ENCODE measurements at places on chromosomes 4 and X.

- DNase-seq = no peak
Observed at GRCh38 chrX:103376979-103377324, 614 bp downstream of the BEX3 start.

- no peak for DNase-seq
Observed at GRCh38 chr4:121041307-121042090, 30.8 kb downstream of the NDNF start.

- no peak for DNase-seq
Observed at GRCh38 chr4:177271915-177272766, 37.5 kb upstream of the NEIL3 start.

GRCh38 chrX:54063361-54063760 is 19.1 kb upstream of the PHF8 start:
- DNase-seq = no peak

DNA sequence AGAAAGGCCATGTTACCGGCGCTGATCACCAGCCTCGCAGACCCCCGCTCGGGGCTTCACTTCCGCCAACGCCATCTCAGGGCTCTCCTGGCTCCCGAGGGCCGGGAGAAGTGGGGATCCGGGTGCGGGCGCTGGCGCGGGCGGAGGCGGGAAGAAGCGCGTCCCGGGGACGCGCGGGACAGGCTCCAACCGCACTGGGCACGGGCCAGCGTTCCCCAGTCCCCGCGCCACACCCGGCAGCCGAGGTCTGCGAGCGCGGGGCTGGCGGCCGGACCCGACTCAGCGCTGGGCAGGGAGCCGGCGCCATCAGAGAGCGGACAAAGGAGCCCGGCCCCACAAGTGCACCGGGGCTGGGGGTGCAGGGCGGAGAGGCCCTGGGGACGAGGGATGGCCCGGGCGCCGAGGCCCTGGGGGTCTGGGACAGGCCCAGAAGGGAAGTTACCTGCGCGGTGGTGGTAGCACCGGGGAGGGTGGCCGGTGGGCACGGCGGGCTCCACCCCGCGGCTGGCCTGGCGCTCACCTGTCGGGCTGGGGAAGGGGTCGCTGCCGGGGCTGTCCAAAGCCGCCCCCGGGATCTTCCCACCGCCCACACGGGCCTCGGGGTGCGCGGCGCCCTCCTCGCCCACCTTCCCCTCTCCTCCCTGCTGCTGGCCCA is 449 bp downstream of the CTPS2 start:
- DNase-seq = no peak

DNA sequence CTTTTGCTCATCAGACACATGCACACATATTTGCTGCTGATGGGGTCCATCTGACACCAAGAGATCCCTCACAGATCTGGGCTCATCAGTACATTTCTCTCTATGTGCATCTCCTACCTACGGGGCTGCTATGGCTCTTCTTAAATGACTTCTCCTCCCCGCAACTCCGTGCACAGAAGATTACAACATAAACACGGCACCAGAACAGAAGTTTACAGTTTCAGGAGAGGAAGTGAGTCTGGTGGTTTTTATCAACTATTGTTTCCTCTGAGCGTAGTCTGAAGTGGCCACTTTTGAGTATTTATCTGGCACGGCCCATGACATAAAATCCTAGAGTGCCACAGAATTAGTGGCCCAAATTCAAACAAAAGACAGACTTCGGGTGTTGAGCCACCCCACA is 263.8 kb downstream of the PRDM5 start:
- DNase-seq = no peak

GRCh38 chr4:73936969-73937368 is 44.9 kb downstream of the PF4 start:
- DNase-seq = no peak

DNA sequence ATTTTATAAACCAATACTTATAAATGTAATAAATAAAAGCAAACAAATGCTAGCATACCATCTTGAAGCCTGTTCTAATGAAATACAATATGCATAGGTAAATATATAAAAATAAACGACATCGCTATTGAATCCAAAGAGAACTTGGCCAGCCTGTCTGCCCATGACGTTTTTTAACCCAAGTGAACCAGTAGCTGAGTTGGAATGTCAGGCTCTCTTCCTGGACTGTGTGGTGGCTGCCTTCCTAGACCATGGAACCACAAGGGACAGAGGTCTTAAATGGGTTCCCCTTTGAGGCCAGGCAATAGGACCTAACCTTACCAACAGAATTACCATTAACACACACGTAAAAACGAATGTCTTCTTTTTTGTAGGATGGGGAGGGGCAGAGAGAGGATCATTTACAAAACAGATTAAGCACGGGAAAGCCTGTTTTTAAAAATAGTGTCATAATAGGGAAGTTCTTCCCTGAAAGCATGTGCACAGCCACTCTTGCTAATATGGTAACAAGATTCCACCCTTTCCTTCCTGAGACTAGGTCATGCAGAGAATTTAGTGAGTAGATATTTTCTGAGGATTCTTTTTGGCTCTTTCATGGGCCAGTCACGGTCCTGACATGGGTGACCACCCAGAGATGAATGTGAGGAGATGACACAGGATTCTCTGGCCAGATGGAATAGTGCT is 69.4 kb upstream of the ACSL1 start:
- DNase-seq = no peak

GRCh38 chr4:156972379-156973015 is 898 bp upstream of the PDGFC start:
- no peak for DNase-seq

GRCh38 chr4:107391630-107392028 is 328.4 kb downstream of the PAPSS1 start:
- DNase-seq = no peak

DNA sequence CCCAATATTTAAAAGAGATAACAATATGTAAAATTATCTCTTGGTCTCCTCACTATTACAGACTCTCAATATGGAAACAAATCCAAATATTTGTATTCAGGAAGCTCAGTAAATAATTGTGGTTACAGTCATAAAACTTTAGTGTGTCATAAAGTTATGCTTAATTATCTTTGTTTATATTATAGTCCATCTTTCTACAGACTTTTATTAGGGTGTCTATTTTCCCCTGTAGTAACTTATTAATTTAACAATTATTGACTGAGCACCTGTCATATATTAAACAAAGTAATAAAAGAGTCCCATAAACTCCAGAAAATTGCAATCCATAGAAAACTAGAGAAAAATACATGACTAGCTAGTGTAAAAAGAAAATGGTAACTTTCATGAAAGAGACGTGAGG is 61.6 kb upstream of the GPM6A start:
- no peak for DNase-seq

DNA sequence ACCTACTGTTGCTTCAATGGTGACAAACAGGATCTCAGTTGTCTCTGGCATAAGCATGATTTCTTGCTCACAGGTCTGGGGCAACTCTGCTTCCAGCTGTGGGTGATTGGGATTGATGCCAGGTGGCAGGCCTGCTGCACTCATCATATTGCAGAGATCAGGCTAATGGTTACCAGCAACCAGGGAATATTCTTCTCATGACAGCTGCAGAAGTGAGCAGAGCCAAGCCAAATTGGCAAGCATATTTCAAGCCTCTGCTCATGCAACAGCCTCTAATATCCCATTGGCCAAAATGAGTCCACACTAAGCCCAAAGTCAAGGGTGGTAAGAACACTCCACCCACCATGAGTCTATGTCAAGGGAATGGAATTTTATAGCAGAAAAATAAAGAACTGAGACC is 26.7 kb upstream of the TBC1D19 start:
- DNase-seq = no peak

DNA sequence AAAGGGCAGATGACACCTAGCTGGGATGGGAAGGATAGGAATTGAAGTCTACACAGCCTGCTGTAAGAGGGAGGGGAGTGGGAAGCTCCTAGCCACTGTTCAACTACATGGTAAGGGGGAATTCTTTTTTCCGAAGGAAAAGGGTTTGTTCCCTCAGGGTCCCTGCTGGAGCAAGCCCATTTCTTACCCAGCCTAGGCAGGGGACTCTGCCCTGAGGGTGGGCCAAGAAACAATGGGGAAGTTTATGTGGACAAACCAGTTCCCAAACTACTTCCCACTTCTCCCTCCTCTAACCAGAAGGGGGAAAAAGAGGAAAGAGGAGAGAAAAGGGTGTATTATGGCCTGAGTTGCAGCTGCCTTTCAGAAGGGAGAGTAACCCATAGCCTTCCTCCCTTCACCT is 13.5 kb upstream of the VSIG4 start:
- DNase-seq = no peak

DNA sequence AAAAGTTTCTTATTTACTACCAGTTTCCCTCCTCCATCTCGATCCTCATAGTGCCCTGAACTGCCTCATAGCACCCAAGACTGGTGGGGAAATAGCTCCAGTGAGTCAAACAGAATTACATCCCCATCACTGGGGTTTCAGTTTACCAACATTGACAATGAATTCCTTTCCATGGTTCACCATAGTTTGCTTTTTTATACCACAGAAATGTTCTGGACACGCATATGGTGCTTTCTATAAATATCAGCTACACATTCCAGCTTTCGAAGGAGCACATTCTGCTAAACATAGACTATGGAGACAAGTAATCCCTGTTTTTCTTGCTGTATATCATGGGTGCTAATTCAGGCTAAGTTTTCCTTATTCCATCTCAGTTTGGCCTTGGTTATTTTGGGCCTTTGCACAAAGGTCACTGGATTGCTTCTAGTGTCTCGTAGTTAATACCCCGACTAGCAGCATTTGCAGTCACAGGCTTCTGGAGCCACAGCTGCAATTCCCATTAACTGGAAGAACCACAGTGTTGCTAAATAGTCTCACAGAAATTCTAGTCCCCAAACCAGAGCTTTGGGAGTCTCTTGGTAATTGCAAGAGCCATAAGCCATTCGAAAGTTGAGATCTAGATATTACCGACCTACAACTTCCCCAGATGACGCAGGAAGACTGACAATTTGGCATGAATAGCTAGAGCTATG is 53.4 kb upstream of the TRPC3 start:
- no peak for DNase-seq

DNA sequence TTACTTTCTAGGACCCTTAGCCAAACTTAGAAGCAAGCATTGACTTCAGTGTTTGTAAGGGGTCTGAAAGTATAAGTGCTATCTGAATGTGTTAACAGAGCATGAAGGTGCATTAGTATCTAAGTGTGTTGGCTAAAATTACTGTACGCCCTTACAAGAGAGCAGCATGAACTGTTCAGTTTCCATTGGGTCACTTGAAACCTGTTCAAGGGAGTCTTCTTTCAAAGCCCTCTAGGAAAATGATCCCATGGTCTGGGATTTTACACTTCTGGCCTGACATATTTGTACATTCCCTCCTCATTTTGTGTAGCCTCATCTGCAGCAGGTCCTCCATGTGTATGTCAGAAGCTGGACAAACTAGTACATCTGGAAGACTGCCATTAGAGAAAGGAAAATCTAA is 3.2 kb downstream of the PRDX4 start:
- DNase-seq = no peak

- DNase-seq = no peak
Observed at GRCh38 chr4:139988863-139989765, 164.9 kb downstream of the MAML3 start.
